ENCODE measurements at places on chromosomes 4 and X.
A peak's percentile ranks its signal among the peaks of the same experiment; 100 is the strongest.

DNA sequence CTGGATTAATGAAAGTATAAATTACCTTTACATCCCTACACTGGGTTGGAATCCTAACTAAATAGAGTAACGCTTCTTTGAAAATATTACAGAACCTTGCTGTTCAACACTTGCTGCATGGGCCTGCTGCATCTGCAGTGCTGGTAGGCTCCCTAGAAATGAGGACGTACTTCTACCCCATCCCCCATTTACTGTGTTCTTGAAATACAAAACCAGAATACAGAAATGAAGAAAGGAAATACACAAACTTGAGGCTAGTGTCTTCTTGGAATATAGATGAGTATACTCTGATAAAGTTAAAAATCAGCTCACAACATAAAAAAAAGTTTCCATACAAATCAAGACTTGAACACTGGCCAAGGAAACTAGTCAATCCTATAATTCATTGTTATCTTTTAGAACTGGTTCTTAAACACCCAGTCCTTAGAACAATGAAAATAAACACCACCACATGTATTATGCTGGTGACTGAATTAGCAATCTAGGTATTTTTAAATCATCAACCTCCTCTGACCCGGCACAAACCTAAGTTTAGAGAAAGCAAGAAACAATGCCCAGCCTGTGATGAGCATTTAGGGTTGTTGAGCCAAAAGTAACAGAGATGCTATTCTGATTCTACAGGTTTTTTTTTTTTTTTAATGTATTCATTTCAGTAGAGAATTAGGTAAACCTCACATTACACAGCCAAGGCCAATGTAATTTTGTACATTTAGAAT lies 49.7 kb downstream of the ATP8A1 start:
- DNase-seq = no peak

- no peak for DNase-seq
Observed at GRCh38 chrX:9938516-9938915, 28.6 kb upstream of the CLDN34 start.

GRCh38 chrX:40284852-40285251 lies 187.1 kb upstream of the BCOR start:
- no peak for DNase-seq

- peak; percentile 61 for DNase-seq
Observed at GRCh38 chr4:3442959-3443749, 1.4 kb downstream of the HGFAC start.

DNA sequence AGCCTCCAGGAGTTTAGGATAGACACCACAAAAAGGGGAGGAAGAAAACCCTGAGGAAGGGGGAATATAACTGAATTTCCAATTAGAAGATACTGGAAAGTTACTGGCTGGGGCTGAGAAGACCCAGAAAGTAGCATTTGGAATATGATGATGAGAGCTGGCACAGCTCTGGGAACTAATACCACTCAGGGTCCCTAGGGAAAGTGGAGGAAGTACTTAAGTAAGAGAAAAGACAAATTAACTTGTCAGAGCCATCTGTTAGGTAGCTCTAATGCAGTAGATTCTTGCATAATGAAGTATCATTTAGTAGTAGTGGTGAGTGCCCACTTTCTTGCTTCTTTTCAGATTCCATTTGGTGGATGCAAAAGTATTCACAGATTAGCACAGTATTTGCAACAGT lies 90.8 kb upstream of the TSPAN5 start:
- no peak for DNase-seq

GRCh38 chr4:168188754-168189153 lies 96.4 kb downstream of the ANXA10 start:
- no peak for DNase-seq

- no peak for DNase-seq
Observed at GRCh38 chr4:60657807-60658206, 542.3 kb upstream of the ADGRL3 start.

DNA sequence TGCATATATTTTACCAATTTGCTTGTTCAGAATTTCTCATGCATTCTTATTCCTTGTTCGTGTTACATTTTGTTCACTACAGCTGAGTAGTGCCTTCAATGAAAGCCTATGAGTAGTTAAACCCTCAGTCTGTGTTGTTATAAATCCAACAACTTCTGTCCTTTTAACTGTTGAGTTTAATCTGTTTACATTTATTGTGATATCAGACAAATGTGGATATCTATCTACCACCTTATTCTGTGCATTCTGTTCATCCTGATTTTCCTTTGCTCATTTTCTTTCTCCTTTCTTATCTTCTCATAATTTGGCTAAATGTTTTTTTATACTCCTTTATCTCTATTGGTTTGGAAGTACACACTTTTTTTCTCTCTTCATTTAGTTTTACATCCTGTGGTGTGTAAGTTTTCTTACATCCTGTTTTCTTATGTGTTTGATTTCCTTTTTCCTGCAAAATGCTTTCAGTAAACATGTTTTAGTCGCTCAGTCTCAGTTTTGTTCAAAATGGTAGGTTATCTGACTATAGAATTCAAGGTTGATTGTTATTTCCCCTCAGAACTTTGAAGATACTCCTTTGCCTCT lies 54.2 kb downstream of the CASP6 start:
- DNase-seq = peak; percentile 27

- no peak for DNase-seq
Observed at GRCh38 chr4:173521467-173522159, 8.4 kb downstream of the HAND2 start.

DNA sequence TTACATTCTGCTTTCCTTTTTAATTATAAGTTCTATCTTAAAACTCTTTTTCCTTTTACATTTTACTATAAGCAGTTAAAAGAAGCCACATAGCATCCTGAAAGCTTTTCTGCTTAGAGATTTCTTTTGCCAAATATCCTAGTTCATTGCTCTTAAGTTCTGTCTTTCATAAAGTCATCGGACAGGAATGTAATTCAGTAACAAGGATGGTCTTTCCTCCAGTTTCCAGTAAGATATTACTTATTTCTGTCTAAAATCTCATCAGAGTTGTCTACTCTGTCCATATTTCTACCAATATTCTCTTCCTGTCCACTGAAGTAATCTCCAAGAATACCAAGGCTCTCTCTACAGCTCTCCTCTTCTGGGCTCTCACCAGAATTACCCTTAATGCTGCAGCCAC lies 37.5 kb upstream of the ADH1C start:
- DNase-seq = no peak

DNA sequence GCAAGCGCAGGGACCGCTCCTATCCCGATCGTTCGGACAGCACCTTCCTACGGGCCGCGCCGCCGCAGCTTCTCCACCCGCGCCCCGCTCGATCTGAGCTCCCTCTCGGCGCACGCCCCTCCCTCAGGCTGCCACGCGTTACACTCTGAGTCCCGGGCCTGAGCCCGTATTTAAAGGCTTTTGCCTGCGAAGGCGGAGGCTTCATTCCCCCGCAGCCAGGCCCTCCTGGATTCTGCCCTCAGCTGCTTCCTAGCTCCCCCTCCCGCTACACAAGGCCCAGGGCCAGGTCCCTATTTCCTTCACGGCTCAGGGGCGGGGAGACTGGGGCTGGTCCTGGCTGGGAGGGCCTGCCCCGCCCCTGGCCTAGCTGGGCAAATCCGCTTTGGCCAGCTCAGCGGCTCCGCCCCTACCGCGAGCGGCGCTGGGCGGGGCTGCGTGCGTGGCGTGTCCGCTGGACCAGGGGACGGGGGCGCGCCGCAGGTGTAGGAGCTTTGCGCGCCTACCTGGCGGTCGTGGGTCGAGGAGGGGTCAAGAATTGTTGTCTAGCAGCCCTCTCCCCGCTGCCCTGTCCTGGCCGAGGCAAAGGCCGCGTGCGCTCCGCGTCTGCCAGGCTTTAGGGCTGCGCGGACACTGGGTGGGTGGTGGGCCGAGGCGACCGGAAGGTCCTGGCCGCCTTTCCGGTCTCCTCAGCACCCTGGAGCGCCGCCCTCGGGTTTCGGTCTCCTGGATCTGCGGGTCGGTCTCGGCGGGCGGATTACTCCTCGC lies at the start of gene UGDH:
TSS of gene UGDH (minus strand) at position 144 of the 765 bp plus-strand sequence. CDS start 5,927 bp downstream, outside the sequence.
- DNase-seq = peak; percentile 94

DNA sequence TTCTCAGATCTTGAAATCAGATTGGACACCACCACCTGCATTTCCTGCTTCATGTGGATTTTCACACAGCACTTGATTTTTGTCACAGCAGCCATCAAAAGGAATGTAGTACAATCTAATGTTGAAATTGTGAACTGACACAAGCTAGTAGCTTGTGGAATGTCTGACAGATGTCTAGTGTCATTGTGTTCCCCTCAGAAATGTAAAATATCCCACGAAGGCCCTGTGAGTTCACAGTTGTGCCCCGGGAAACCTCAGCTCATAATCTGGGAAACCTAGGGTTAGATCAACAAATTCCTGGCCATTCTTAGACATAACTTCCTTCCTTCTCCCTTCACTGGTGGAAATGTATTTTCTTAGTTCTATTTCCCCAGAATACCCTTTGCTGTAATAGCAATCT lies 205.7 kb downstream of the AR start:
- no peak for DNase-seq

DNA sequence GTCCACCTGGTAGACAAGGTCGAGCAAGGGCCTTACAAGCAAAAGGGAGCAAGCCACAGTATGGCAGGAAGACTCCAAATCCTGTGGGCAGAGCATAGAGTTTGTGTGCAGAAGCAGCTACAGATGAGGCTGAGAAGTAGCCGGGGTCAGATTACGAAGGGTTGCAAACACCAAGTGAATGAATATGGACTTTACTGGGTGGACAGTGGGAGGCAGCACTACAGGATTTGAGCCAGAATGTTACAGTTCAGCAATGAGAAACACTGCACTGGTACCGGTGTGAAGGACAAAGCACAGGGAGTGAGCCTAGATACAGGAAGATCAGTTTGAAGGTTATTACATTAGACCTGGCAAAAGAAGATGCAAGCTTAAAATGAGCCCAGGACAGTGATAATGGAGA lies 46.1 kb upstream of the HOPX start:
- DNase-seq = no peak

DNA sequence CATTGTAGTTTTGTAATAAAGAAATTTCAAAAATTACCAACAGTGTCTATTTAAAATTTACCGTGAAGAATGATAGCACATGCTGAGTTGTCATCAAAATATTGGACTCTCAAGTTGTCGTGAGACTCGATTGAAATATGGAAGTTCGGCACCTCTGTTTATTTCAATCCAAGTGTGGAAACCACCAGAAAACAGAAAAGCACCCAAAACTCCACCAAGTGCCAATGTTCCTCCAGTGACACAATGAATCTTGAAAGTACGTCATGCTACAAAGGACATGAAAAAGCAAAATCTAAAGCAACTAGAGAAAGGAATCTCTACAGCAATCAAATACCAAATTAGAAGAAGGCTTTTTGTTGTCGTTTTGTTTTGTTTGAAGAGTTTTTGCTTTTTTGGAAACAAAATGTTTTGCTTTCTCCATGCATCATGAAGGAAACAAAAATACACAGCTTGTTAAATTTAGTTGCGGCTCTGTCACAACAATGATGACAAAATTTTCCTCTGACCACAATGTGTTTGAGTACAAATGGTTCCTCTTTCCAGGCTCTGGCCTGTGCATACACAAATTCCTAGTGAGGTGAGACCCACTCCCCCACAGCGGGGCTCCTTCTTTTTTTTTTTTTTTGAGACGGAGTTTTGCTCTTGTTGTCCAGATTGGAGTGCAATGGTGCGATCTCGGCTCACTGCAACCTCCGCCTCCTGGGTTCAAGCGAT lies 9.6 kb upstream of the IL13RA1 start:
- DNase-seq = no peak

- peak; percentile 42 for DNase-seq
Observed at GRCh38 chrX:4240541-4241194, 527.2 kb upstream of the PRKX start.

- DNase-seq = no peak
Observed at GRCh38 chrX:39653691-39654090, 444.1 kb downstream of the BCOR start.

GRCh38 chrX:63525491-63525890 lies 174.4 kb upstream of the SPIN4 start:
- no peak for DNase-seq

GRCh38 chr4:56468097-56468422 lies 643 bp downstream of the SRP72 start:
- peak; percentile 63 for DNase-seq

- peak; percentile 41 for DNase-seq
Observed at GRCh38 chrX:118530219-118530911, 34.8 kb downstream of the DOCK11 start.

- peak; percentile 47 for DNase-seq
Observed at GRCh38 chrX:47991263-47992094, 12.3 kb downstream of the ZNF182 start.

GRCh38 chr4:53105313-53105712 lies 243.2 kb downstream of the RASL11B start:
- DNase-seq = no peak

DNA sequence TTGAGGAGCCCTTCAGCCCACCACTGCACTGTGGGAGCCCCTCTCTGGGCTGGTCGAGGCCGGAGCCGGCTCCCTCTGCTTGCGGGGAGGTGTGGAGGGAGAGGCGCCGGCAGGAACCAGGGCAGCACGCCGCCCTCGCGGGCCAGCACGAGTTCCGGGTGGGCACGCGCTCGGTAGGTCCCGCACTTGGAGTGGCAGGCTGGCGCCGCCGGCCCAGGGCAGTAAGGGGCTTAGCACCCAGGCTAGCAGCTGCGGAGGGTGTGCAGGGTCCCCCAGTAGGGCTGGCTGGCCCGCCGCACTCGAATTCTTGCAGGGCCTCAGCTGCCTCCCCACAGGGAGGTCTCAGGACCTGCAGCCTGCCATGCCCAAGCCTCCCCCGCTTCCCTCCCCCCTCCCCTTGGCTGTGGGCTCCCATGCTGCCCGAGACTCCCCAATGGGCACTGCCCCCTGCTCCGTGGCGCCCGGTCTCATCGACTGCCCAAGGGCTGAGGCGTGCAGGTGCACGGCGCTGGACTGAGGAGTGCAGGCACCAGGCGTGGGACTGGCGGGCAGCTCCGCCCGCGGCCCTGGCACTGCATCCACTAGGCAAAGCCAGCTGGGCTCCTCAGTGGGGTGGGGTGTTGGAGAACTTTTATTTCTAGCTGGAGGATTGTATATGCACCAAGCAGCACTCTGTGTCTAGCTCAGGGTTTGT lies 127.5 kb downstream of the DCK start:
- no peak for DNase-seq

DNA sequence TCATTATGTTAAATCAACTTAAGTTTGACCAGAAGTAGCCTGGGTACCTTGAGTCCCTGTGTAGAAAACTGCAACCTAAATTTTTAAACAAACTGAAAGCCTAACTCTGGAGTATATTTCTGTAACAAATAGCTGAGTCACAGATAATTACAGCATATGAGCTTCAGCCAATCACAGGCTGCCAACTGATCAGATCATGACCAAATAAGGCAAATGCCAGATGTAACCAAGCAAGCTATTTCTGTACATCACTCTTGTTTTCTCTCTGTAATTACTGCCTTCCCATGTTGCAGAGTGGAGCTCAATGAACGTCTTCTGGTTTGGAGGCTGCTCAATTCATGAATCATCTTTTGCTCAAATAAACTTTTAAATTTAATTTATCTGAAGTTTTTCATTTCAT lies 980.9 kb upstream of the DIAPH2 start:
- no peak for DNase-seq

DNA sequence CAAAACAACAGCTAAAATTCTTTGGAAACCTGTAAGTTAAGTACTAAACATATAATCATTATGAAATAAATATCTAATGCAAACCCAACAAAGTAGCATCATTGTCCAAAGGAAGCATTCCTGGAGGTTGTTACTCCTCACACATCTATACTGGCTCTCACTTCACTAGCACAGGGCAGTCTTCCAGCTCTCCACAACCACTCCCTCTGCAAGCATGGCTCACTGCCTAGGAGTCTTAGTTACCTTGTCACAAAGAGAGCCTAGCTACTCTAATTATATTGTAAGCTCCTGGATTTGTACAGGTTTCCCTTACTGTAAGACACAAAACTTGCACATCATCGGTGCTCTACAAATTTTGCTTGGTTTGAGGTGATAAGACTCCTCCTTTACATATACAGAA lies 76.1 kb downstream of the AMMECR1 start:
- DNase-seq = no peak

- DNase-seq = no peak
Observed at GRCh38 chr4:3801931-3802550, 35.9 kb downstream of the ADRA2C start.

All from activated CD4-positive, alpha-beta T cell treated with anti-CD3 and anti-CD28 coated beads, Interleukin-2, amount 50 U/mL, for 16 hours (primary cell).